ENCODE measurements at places on chromosomes 5 and 9. TPM values are rescaled to one million over a fixed set of nuclear protein-coding genes. Genes with fewer than 3 reads are reported as not detected.
A peak's percentile ranks its signal among the peaks of the same experiment; 100 is the strongest.

DNA sequence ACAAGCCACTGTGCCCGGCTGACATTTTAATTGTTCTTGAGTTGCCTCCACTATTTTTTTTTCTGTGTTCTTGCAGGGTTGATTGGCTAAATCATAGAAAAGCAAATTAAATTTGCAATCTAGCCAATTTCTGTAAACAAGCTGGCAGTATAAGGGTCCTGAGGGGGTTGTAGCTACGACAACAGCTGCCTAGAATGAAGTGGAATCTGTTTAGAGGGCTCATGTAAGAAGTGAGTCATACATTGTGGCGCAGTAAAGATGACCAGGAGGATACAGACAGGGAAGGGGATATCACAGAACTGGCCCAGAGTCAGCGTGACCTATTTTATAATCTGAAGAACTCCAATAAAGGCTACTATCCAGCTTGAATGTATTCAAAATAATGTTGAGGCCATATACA is 82.2 kb upstream of the TLE1 start:
- no peaks in the 10 kb centered on the region for H3K4me1 ChIP-seq
- no peak overlapping the region for H3K27ac ChIP-seq
- no peak for DNase-seq
- H3K4me3 ChIP-seq: no peak overlapping the region
- H3K36me3 ChIP-seq: no peaks in the 10 kb centered on the region

GRCh38 chr9:37936965-37937364 is 33.0 kb upstream of the SLC25A51 start:
- DNase-seq: no peak
- H3K4me3 ChIP-seq: no peak overlapping the region
- no peak overlapping the region for H3K27ac ChIP-seq
- H3K4me1 ChIP-seq: peaks cover 14% of the 10 kb centered on the region

- H3K4me1 ChIP-seq: peaks cover 49% of the 10 kb centered on the region
- no peaks in the 10 kb centered on the region for H3K36me3 ChIP-seq
- H3K27ac ChIP-seq: peak overlapping the region; percentile 96
- H3K27me3 ChIP-seq: no peaks in the 10 kb centered on the region
Observed at GRCh38 chr5:66144834-66145390, 812 bp downstream of the SREK1 start.

DNA sequence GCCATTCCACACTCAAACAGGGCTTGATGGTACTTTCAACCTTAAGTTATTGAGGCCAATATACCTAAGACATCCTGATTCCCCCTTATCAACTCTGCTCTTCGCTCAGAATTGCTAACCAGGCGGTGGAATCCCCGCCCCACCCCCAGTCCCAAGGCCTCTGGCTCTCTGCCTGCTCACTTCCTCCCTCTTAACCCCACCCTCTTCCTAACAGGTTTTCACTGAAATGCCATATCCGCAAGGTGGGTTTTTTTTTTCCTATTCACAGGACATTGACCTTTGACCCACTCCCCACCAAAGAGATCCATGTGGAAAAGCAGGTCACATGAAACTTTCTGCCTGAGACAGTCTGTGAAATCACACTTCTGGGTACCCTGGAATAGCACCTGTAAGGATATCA is 66.6 kb upstream of the IFNK start:
- H3K27me3 ChIP-seq: no peaks in the 10 kb centered on the region
- no peak overlapping the region for H3K4me3 ChIP-seq
- no peak overlapping the region for H3K27ac ChIP-seq
- H3K36me3 ChIP-seq: peaks cover 10% of the 10 kb centered on the region
- no peak for DNase-seq

- no peak overlapping the region for H3K27ac ChIP-seq
- no peak for DNase-seq
- H3K4me3 ChIP-seq: no peak overlapping the region
Observed at GRCh38 chr5:111932199-111932598, 175.2 kb upstream of the NREP start.

- peaks cover 27% of the 10 kb centered on the region for H3K4me1 ChIP-seq
- no peak overlapping the region for H3K4me3 ChIP-seq
- H3K36me3 ChIP-seq: no peaks in the 10 kb centered on the region
- no peaks in the 10 kb centered on the region for H3K27me3 ChIP-seq
Observed at GRCh38 chr5:151721812-151722391, 35.2 kb upstream of the SPARC start.

DNA sequence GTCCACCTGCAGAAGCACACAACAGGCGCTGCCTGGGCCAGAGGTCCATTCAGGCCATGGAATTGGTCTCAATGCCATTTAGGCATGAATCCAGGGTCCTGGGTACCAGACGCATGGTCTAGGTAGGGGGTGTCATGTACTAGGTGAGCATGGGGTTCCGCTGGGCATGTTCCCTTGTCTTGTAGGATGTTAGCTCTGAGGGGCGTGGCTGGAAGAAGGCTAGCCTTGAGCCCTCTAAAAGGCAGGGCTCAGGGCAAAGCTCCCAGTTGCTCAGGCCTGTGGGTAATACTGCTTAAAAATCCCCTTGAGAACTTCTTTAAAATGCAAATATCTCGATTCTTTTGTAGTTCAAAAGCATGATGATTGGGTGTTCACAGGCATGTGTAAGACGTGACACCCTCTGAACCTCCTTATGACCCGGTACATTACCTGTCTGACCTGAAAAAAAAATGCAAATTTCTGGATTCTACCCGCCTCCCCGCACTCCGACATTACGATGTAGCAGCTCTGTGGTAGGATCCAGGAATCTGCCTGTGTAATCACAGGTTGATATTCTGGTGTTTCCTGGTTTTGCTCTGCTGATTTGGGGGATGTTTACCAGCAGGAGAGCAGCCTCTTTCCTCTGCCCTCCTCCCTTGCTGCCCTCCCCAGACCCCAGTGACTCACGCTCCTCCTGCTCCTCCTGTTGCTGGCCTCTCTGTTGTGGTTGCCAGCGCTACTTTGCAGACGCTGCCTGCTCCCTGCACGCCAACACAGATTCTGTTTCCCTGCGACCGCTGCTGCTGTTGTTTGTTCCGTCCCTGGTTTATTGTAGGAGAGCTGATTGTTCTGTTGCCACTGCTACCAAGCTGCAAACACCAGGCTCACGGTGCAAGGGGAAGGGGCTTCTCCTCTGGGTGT is 5.7 kb downstream of the TMC1 start:
- H3K36me3 ChIP-seq: no peaks in the 10 kb centered on the region
- peak overlapping the region; percentile 27 for H3K4me3 ChIP-seq
- no peaks in the 10 kb centered on the region for H3K27me3 ChIP-seq
- peak; percentile 93 for DNase-seq

GRCh38 chr9:134707031-134707680 is 65.6 kb downstream of the COL5A1 start:
- peak overlapping the region; percentile 4 for H3K4me3 ChIP-seq
- peaks cover 91% of the 10 kb centered on the region for H3K4me1 ChIP-seq
- no peaks in the 10 kb centered on the region for H3K27me3 ChIP-seq

DNA sequence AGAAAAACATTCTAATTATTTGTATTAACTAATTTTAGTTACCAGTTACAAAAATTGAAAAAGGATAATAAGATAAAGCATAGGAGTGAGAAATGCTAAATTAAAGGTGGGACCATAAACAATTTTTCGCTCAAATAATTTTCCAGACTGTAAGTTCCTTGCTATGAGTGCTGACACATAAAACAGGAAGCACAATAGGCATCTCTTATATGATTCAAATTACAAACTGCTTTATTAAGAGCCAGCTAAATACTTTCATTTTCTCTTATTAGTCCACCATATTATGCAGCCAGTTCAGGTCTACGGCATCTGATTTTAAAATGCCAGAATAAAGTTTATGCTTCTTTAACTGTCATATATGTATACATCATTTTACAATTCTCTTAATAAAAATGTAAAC is 4.4 kb downstream of the RC3H2 start:
- H3K4me3 ChIP-seq: no peak overlapping the region
- no peak for DNase-seq
- peaks cover 46% of the 10 kb centered on the region for H3K4me1 ChIP-seq
- no peaks in the 10 kb centered on the region for H3K36me3 ChIP-seq
- H3K27me3 ChIP-seq: no peaks in the 10 kb centered on the region

DNA sequence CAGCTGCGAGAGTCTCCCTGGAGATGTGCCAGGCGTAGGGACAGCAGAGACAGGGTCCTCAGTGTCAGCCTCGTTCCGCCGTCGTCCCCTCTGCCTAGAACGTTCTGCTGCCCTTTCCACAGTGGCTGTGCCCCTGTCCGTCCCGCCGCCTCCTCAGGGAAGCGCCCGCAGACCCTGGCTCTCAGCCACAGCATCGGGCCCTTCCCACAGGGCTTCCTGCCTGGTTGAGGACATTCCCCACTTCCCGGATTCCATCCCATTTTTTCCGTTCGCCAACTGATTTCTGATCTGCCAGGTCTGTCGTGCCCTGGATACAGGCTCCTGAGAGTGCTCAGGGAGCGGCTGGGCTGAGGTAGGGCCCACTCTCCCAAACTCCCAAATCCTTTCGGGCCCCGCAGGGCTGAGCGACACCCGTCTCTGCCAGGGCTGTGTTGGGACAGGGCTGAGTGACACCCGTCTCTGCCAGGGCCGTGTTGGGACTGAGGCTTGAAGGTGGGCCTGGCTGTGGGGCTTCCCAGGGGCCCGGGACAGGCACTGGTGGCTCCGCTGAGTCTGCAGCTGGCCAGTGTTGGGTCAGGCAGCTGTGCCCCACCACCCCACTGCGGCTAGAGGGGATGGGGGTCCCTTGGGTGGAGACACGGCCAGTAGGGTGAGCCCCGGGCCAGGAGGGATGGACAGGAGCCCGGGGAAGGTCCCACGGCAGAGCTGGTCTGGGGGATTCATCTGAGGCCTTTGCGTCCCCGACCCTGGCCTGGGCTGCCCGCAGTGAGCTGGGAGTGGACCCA is 15.9 kb downstream of the DNLZ start:
- no peaks in the 10 kb centered on the region for H3K27me3 ChIP-seq
- H3K4me1 ChIP-seq: peaks cover 23% of the 10 kb centered on the region
- no peak overlapping the region for H3K4me3 ChIP-seq
- H3K27ac ChIP-seq: no peak overlapping the region

GRCh38 chr9:74821636-74822035 is 66.1 kb downstream of the TRPM6 start:
- H3K27ac ChIP-seq: no peak overlapping the region
- no peaks in the 10 kb centered on the region for H3K36me3 ChIP-seq

DNA sequence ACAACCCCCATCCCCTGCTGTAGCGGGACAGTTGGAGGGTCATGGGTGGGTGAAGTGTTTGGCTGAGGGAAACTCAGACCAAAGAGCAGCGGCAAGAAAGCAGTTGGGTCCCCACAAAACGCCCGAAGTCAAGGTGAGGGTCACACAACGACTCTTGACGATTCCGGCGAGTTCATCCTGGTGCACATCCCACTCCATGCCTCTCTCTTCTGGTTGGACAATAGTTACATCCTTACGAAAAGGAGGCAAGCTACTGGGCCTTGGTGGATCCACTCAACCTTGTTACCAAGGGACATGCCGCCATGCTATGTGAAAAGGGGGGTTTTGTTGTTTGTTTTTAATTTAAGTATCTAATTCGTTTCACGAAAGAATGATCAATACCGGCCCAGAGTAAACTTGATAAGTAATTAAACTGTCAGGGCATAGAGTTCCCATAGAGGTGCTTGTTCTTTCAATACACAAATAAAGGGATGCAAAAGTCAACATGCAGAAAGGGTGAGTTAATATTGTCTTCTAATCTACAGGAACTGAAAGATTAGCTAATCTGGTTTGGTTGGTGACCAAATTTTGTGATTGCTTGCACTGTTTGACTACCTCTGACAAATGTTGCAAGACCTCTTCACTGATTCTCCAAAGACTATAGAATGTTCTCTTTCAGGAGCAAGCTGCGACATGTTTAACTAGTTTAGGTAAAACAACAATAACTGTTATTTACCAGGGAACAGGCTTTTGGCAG is 732 bp upstream of the SMIM15 start:
- peaks cover 35% of the 10 kb centered on the region for H3K4me1 ChIP-seq
- no peak for DNase-seq
- H3K4me3 ChIP-seq: peak overlapping the region; percentile 78
- peak overlapping the region; percentile 89 for H3K27ac ChIP-seq
- H3K27me3 ChIP-seq: no peaks in the 10 kb centered on the region

DNA sequence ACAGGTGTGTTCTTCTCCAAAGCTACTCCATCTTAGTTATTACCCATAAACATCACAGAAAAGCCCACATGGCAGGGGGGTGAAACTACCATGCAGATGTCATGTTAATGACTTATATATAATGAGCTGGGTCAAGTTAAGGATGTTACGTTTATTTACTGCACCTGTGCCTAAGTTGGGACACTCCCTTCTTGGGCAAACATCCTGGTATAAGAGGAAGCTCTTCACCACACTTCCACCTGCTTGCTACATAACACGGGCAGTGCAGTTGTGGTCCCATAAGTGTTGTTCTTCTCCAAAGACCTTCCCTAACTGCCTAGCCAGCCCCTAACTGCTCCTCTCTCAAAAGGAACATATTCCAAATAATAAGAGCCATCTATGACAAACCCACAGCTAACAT is 9.3 kb upstream of the ZCCHC9 start:
- DNase-seq: no peak
- H3K27ac ChIP-seq: no peak overlapping the region
- H3K36me3 ChIP-seq: no peaks in the 10 kb centered on the region

GRCh38 chr9:85213650-85214607 is 527.8 kb downstream of the AGTPBP1 start:
- no peaks in the 10 kb centered on the region for H3K4me1 ChIP-seq
- no peak for DNase-seq
- no peaks in the 10 kb centered on the region for H3K36me3 ChIP-seq
- no peak overlapping the region for H3K4me3 ChIP-seq
- no peak overlapping the region for H3K27ac ChIP-seq
- no peaks in the 10 kb centered on the region for H3K27me3 ChIP-seq

DNA sequence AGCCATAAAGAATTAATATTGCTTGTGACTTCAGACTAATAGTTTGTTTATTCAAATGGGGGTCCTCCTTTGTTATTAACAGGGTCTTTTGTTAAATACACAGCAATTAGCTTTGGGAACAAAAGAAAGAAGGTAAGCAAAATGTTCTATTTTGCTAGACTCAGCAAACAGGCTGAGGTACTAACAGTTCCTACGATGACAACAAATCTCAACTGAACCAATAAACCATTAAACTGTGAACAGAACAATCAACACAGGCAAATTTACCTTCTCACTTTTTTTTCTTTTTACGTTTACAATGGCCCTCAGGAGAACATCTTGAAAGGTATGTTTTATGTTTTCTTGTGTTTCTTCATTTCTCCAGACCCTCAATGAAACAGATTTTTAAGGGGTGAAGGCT is 207.2 kb downstream of the NFIB start:
- peaks cover 18% of the 10 kb centered on the region for H3K4me1 ChIP-seq
- H3K36me3 ChIP-seq: no peaks in the 10 kb centered on the region
- H3K27ac ChIP-seq: no peak overlapping the region
- no peak for DNase-seq
- H3K27me3 ChIP-seq: no peaks in the 10 kb centered on the region
- no peak overlapping the region for H3K4me3 ChIP-seq

DNM1 gene
- total RNA-seq: 16.4 TPM

CANX gene
- total RNA-seq: 278 TPM

GCNT1 gene
- total RNA-seq: 5.4 TPM

SLC25A2 gene
- total RNA-seq: not detected

All from sigmoid colon (tissue), 7 donors.